ENCODE measurements at places on chromosomes 11 and 22.
A peak's percentile ranks its signal among the peaks of the same experiment; 100 is the strongest.

- H3K36me3 ChIP-seq, result no peaks in the 10 kb centered on the region
- H3K27ac ChIP-seq, result no peak overlapping the region
- DNase-seq, result no peak
- H3K4me1 ChIP-seq, result peaks cover 17% of the 10 kb centered on the region
Measured at GRCh38 chr11:78958444-78958843, 383.8 kb upstream of the NARS2 start.

DNA sequence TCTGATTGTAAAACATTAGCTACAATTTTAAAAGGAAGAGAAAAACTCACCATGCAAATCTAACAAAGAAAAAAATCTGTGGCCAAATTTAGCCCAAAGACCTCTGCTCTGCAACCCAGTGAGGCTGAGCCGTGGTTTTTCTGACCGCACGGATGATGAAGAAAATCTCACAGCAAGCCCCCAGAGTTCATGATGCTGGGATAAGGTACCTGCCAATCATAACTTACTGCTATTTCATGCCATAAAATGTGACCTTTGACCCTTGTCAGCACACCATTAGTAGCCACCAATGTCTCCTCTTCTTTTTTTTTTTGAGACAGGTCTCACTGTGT is 11.1 kb downstream of the CERK start:
- no peak overlapping the region for H3K4me3 ChIP-seq
- H3K27ac ChIP-seq, result no peak overlapping the region
- H3K36me3 ChIP-seq, result no peaks in the 10 kb centered on the region
- no peaks in the 10 kb centered on the region for H3K27me3 ChIP-seq
- H3K4me1 ChIP-seq, result no peaks in the 10 kb centered on the region
- no peak for DNase-seq

GRCh38 chr11:95641495-95641894 is 148.1 kb downstream of the FAM76B start:
- H3K27me3 ChIP-seq, result no peaks in the 10 kb centered on the region
- H3K4me1 ChIP-seq, result no peaks in the 10 kb centered on the region
- H3K36me3 ChIP-seq, result no peaks in the 10 kb centered on the region
- no peak overlapping the region for H3K27ac ChIP-seq

DNA sequence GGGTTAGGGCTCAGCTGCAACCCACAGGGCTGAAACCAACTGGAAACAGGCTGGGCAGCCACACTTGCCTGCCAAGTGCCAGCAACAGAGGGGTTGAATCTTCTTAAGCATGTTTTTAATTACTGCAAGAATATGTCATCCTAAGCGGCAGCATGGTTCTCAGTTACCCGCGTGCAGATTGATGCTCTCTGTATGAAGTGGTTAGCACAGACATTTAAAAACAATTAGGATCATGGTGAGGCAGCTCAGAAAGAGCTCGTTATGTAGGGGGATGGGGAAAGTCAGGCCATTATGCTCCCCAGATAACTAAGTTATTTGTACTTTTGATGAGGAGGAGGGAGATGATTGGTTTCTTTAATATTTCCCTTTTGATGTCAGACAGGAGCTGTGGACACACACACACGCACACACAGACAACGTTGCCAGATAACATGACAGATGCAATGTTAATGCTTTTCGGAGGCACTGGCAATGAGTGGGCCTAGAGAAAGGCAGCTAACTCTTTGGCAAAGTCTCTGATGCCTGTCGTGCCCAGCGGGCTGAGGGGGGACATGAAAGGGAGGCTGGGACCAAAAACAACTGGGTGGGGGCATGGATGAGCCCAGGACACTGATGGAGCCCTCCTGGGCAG is 389.7 kb downstream of the NXPE2 start:
- no peak overlapping the region for H3K27ac ChIP-seq
- no peaks in the 10 kb centered on the region for H3K36me3 ChIP-seq
- H3K4me3 ChIP-seq, result no peak overlapping the region

DNA sequence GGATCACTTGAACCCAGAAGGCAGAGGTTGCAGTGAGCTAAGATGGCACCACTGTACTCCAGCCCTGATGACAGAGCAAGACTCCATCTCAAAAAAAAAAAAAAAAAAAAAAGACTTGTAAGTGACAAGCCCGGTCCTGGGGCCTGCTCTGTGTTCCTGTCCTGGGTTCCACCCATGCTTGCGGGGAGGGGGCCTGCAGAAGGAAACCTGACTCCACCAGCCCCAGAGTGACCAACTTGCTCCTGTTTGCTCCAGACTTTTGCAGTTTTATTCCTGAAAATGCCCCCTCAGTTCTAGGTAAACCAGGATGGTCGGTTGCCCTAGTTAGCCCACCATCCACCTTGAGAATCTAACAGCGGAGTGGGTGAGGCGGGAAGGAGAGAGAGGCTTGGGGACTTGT is 10.1 kb upstream of the LRP5 start:
- no peak overlapping the region for H3K27ac ChIP-seq
- H3K4me1 ChIP-seq, result no peaks in the 10 kb centered on the region
- no peak overlapping the region for H3K4me3 ChIP-seq
- H3K27me3 ChIP-seq, result no peaks in the 10 kb centered on the region

- no peak overlapping the region for H3K4me3 ChIP-seq
- H3K27ac ChIP-seq, result no peak overlapping the region
- H3K4me1 ChIP-seq, result peaks cover 6% of the 10 kb centered on the region
- no peak for DNase-seq
- no peaks in the 10 kb centered on the region for H3K36me3 ChIP-seq
- no peaks in the 10 kb centered on the region for H3K27me3 ChIP-seq
Measured at GRCh38 chr22:44891293-44891747, 118.5 kb downstream of the PHF21B start.

- H3K36me3 ChIP-seq, result peaks cover 5% of the 10 kb centered on the region
- DNase-seq, result no peak
- H3K4me3 ChIP-seq, result no peak overlapping the region
- no peaks in the 10 kb centered on the region for H3K27me3 ChIP-seq
- H3K27ac ChIP-seq, result 0 out of 2 replicates have a peak overlapping the region, but pooled peaks have one; percentile 74
Measured at GRCh38 chr22:21622919-21623647, 6.7 kb downstream of the YDJC start.

DNA sequence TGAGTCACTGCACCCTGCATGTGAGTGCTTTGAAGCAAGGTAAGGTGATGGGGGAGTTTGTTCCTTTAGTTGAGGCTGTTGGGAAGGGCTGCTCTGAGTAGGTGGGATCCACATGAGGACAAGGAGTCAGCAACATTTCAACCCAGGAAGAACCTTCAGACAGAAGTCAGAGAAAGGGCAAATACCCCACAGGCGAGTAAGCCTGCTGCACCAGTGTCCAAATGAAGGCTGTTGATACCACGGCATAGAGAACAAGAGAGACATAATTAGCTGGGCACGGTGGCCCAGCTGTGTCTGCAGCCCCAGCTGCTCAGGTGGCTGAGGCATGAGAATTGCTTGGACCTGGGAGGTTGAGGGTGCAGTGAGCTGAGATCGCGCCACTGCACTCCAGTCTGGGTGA is 54.3 kb upstream of the CLMP start:
- H3K27ac ChIP-seq, result no peak overlapping the region
- no peaks in the 10 kb centered on the region for H3K36me3 ChIP-seq
- no peak for DNase-seq
- no peak overlapping the region for H3K4me3 ChIP-seq
- H3K4me1 ChIP-seq, result 0 out of 2 replicates have a peak, but pooled peaks cover 4% of the 10 kb centered on the region

DNA sequence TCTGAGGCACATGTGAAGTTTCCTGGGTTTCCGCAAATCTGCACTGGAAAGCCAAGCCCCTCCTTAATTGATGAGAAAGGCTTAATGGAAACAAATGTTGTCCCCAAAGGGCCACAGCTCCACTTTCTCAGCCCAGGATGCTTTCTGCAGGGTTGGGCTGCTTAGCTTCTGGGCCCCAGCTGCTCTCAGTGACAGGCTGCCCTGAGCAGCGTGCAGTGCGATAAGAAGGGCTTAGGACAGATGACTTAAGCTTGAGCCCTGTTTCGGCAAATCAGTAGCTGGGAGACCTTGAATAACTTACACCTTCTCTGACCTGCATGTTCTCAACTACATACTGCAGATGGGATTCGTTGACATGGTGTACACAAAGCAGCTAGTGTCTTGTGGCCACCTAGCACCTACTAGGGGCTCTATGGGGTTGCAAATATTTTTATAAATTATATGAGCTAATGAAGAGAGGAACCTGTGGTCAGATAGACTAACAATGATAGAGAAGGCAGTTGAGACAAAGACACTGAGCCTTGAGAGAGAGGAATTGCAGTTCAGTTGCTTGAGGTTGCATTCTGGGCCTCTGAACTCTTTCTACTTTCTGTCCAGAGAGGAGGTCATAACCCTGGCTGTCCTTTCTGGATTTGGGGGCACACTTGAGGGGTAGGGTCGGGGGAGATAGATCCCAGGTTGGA is 11.5 kb downstream of the STX3 start:
- H3K4me3 ChIP-seq, result no peak overlapping the region
- H3K36me3 ChIP-seq, result no peaks in the 10 kb centered on the region
- no peaks in the 10 kb centered on the region for H3K27me3 ChIP-seq
- H3K27ac ChIP-seq, result no peak overlapping the region
- H3K4me1 ChIP-seq, result no peaks in the 10 kb centered on the region

GRCh38 chr11:61489833-61490721 is 18.5 kb upstream of the LRRC10B start:
- H3K36me3 ChIP-seq, result no peaks in the 10 kb centered on the region
- peaks cover 20% of the 10 kb centered on the region for H3K4me1 ChIP-seq
- no peak overlapping the region for H3K4me3 ChIP-seq
- no peak overlapping the region for H3K27ac ChIP-seq
- peak; percentile 66 for DNase-seq

DNA sequence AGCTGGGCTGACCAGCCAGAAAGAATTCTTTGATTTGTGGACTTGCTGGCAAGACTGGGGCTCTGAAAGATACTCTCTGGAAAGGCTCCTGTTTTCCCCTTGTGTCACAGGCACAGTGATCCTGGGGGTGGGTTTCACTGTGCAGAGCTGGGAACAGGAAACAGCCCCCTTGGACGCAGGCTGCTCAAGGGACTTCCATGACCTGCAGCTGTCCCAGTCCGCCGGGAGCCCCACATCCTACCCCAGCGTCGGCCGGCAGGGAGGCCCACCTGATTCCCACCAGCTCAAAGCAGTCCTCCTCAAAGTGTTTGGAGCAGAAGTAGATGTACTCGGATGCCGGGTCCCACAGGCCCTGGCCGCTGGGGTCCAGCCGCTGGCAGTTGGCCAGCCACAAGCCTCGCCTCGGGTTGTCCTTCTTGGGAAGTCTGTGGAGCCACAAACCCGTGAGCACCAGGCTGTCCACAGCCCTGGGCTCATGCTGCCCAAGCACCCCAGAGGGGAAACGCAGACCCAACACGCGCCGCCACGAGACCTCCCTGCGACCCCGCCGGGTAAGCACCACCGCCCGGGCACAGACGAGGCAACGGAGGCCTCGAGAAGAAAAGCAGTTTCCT is 824 bp downstream of the THAP7 start:
- peak overlapping the region; percentile 87 for H3K4me3 ChIP-seq
- peak overlapping the region; percentile 96 for H3K27ac ChIP-seq
- no peaks in the 10 kb centered on the region for H3K27me3 ChIP-seq

DNA sequence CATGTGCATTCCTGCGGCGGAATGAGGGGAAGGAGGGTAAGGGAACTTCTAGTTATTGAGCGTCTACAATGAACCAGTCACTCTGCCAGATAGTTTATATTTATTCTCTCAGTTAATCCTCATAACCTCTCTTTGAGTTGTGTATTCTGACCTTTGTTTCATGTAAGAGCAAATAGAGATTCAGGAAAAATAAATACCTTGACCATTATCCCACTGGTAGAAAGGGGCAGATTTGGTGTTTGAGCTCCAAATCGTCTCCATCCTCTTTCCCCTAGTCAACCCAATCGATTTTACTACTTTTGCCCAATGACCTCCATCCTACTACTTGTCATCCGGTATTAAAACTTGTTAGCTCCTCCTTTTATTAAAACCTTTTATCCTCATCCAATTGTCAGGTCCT is 157.1 kb upstream of the SESN3 start:
- no peaks in the 10 kb centered on the region for H3K36me3 ChIP-seq
- H3K4me1 ChIP-seq, result no peaks in the 10 kb centered on the region
- no peak for DNase-seq
- no peak overlapping the region for H3K27ac ChIP-seq

DNA sequence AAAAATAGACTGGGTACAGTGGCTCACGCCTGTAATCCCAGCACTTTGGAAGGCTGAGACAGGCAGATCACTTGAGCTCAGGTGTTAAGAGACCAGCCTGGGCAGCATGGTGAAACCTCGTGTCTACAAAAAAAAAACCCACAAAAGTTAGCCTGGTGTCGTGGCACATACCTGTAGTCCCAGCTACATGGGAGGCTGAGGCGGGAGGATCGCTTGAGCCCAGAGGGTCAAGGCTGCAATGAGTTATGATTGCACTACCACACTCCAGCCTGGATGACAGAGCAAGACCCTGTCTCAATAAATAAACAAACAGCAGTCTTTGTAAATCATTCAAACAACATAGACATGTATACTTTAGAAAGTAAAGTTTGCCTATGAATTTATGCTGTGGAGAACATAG is 2.5 kb downstream of the MOV10L1 start:
- no peak for DNase-seq
- no peak overlapping the region for H3K4me3 ChIP-seq
- peaks cover 23% of the 10 kb centered on the region for H3K27me3 ChIP-seq
- no peaks in the 10 kb centered on the region for H3K36me3 ChIP-seq
- H3K4me1 ChIP-seq, result no peaks in the 10 kb centered on the region
- H3K27ac ChIP-seq, result no peak overlapping the region

Data from GM23338 (cell line).